ENCODE measurements at places on chromosomes 2 and 18.

- DNase-seq: no peak
Observed at GRCh38 chr2:42696987-42697386, 66.9 kb downstream of the OXER1 start.

DNA sequence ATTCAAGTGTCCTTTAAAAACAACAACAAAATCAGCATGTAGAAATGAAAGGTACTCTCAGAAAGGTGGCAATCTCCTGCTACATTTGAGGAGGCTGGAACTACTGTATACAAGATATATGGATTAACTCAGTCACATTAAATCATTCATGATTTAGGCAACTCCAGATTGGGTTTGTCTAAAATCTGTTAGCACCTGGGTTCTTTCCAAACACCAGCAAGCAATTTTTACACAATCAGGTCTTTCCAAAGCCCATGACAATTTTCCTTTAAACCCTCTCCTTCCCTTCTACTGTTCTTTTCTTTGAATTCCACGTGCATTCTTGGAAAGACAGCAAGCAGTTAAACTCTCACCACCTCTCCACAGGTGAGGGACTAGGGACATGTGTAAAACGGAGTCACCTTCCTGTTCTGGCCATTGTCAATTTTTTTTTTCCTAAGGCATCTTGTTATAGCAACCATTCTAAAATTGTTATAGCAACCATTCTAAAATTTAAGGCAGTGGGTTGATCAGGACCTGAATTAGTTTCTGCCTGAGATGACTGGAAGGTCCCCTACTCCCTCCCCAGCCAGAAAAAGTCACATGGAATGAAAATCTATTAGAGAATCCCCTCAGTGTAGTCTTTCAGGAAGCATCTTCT lies 113.9 kb downstream of the ANKRD44 start:
- DNase-seq: no peak

DNA sequence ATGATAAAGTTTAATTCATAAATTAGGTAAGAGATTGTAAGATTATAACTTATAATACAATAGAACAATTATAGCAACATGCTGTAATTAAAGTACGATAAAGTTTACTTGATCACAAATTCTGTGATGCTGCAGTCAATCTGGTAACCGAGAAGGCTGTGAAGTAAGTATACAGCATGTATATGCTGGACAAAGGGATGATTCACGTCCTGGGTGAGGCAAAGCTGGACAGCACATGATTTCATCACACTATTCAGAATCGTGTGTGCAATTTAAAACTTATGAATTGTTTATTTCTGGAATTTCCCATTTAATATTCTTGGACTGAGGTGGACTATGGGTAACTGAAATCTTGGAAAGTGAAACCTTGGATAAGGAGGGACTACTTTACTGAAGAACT lies 522.2 kb upstream of the CNTNAP5 start:
- no peak for DNase-seq

DNA sequence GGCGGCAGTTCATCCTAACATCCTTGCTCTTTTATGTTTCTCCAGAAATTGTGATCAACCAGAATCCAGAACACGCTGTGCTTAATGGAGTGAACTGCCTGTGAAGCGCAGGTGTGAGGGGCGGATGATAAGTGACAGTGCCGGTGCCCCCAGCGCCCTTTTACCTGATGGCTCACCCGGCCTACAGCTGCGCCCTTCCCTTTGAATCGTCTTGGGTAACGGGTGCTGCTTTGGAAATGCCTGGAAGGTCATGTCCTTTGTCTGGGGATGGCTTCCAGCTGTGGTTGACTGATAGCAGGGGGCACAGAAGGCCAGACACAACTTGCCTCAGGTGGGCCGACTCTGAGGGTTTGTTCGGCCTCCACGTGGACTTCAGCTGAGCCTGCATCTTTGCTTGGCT lies 119.4 kb downstream of the LPIN1 start:
- no peak for DNase-seq

- DNase-seq: no peak
Observed at GRCh38 chr18:551404-552061, 28.6 kb upstream of the CETN1 start.

DNA sequence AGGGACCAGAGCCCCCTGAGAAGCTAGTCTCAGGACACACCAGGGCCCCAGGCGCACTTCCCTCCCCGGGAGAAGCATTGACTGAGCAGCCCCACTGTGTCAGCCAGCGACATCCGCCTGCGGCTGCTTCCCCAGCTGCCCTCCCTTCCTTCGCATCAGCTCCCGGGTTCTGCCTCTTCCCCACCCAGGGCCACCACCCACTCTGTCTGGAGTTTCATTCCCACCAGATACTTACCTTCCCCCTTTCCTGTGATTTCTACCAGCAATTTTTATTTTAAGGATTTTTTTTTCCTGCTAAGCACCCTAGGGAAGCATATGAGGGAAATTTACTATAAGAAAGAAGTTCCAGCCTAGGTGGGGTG lies 99.2 kb downstream of the SMAD7 start:
- DNase-seq: no peak

DNA sequence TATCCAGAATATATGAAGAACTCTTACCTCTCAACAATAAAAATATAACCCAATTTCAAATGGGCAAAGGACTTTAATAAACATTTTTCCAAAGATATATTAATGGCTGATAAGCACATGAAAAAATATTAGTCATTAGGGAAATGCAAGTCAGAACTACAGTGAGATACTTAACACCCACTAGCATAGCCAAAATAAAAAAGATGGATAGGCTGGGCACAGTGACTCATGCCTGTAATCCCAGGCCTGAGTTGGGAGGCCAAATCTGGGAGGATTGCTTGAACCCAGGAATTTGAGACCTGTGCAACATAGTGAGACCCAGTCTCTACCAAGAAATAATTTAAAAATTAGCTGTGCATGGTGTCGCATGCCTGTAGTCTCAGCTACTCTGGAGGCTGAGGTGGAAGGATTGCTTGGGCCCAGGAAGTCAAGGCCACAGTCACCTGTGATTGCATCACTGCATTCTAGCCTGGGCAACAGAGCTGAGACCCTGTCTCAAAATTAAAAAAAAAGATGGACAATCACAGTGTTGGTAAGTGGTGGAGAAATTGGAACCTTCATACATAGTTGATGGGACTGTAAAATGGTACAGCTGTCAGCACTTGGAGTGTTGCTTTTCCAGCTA lies 25.1 kb downstream of the MARCHF7 start:
- no peak for DNase-seq

- no peak for DNase-seq
Observed at GRCh38 chr2:172193331-172194089, 90.8 kb upstream of the DLX2 start.

DNA sequence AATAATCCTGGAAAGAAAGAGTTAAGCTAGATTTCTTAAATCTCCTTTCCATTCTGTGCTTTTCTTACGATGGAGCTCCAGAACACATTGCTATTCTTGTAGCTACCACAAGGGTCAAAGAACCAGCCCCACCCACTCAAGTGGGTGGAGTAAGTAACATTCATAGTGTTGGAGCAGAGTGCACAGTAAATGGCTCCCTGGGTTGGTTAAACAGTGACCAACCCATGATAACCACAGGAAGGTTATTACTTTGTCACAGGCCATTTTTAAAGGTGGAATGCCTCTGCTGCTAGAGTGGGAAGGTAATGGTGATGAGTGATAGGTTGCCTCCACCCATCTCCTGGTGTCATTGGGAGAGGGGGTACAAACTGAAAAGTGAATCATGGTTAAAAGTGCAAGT lies 13.9 kb downstream of the ARPC2 start:
- DNase-seq: peak; percentile 55

GRCh38 chr2:49199266-49199665 lies 45.0 kb upstream of the FSHR start:
- DNase-seq: no peak

DNA sequence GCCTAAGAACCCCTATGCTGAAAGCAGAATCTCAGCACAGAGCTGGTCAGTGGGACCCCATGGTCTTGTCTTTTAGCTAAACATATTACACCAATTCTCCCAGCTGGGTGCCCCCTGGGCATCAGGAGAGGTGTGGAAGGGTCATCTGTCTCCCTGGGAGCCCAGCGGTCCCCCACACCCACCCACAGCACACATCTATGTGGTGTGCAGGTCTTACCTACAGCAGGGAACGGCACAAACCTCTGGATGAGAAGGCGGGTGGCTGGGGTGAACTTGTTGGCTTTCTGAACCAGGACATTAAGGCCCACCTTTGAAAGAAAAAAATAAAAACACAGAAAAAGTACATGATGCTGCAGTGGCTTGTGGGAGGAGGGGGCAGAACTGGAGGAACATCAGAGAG lies 70.7 kb downstream of the EMX1 start:
- no peak for DNase-seq

DNA sequence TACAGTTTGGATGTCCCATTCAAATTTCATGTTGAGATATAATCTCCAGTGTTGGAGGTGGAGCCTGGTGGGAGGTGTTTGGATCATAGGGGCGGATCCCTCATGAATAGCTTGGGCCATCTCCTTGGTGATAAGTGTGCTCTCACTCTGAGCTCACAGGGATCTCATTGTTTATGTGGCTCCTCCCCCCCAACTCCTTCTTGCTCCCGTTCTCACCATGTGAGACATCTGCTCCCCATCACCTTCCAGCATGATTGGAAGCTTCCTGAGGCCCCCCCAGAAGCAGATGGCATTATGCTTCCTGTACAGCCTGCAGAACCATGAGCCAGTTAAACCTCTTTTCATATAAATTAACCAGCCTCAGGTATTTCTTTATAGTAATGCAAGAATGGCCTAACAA lies 3.0 kb upstream of the INPP1 start:
- DNase-seq: no peak

DNA sequence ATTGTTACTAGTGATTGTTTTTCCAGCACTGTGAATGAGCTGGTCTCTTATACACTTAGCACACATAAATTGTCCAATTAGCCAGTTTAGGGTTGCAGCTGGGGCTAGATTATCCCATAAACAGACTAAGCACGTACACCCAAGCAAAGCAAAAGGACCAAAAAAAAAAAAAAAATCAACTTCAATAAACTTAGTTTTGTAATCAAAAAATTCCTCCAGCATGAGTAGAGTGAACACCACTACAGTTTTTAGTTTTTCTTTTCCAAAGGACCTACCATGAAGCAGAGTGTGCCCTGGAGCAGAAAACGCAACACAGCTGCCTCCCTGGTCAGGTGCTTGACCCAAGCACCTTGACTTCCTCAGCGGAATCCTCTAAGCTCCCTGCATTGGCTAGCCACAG lies 249.4 kb upstream of the SLC14A2 start:
- DNase-seq: no peak

GRCh38 chr2:103789381-103790095 lies 1027.7 kb downstream of the TMEM182 start:
- no peak for DNase-seq

GRCh38 chr2:216644842-216645635 lies 11.8 kb downstream of the IGFBP2 start:
- no peak for DNase-seq

DNA sequence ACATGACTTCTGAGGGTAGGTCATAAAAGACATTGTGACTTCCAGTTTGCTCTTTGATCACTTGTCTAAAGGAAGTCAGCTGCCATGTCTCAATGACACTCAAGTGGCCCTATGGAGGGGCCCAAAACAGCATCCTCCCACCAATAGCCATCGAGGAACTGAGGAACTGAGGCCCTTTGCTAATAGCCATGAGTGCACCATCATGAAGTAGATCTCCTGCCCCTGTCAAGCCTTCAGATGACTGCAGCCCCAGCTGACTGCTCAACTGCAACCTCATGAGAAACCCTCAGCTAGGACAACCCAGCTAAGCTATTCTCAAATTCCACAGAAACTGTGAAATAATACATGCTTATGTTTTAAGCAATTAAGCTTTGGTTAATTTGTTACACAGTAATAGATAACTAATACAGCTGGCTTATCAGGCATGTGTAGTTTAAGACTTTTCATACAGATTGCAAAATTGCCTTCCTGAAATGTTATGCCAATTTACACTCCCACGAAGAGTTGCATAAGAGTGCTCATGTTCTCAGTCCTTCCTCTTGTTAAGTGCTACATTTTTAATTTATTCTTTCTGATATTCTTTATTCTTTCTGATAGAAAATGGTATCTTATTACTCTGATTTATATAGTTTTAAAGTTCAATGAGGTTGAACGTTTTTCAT lies 105.6 kb upstream of the NDUFV2 start:
- no peak for DNase-seq

GRCh38 chr18:59952283-59953007 lies 52.6 kb downstream of the PMAIP1 start:
- no peak for DNase-seq

GRCh38 chr2:188884517-188884916 lies 89.7 kb upstream of the COL3A1 start:
- no peak for DNase-seq

DNA sequence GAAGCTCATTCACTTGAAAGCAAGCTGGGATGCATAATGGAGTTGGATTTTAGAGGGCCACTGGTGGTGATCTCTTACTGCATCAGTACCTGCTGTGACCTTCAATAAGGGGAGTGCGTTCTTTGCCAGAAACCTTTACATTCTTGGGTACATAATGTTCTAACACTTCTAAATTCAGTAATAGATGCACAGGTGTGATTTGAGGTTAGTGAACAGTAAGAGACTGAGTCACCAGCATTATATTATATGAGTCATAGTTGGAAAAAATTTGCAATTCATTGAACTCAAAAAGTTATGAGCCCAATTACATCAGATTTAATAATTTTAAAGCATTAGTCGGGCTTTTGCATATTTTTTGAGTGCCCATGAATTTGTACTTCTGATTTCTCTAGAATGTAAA lies 803.3 kb downstream of the ADCYAP1 start:
- no peak for DNase-seq

GRCh38 chr2:227914362-227914761 lies 42.9 kb downstream of the DAW1 start:
- no peak for DNase-seq

DNA sequence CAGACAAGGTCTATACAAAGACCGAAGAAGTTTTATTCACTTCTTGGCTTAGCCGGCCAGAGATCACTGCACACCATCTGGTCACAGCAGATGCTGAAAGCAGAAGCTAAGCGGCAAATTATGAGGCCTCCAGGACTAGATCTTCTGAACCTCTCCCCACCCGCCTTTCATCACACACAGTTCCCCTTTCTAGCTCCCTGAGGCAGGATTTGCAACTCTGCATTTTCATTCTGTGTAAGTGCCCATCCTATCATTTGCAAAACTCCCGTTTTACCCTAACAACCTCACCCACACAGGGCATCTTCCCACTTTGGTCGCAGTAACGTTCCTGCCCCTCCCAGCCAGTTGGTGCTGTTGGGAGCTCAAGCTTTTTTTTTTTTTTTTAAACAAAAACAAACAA lies 3.1 kb upstream of the MOB1A start:
- DNase-seq: no peak

GRCh38 chr2:178072383-178073301 lies at the start of gene PDE11A:
Gene PDE11A, minus strand, starts transcription at chr2:178072777. Its CDS starts 340 bp downstream, at chr2:178072437.
- DNase-seq: peak; percentile 71

DNA sequence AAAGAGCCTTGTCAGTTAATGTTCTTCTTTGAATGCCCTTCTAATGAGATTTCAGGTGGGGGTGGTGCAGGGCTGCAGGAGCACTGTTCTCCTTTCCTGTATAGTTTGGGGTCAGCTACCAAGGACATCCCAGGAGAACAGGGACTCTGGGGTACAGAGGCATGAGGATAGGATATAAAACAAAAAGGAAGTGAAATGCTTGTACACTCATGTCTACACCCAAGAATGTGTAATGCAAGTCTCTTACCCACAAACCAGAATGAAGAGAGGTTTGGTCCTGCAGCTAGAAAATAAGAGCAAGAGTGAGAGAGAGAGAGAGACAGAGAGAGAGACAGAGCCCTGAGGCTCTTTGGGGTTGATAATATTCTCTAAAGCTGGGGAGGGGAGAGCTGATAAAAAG lies 151.8 kb upstream of the KCTD1 start:
- DNase-seq: no peak
